ENCODE measurements at places on chromosomes 5 and 9.

GRCh38 chr5:1520791-1521453, 2.8 kb downstream of the LPCAT1 start:
- DNase-seq, result no peak

DNA sequence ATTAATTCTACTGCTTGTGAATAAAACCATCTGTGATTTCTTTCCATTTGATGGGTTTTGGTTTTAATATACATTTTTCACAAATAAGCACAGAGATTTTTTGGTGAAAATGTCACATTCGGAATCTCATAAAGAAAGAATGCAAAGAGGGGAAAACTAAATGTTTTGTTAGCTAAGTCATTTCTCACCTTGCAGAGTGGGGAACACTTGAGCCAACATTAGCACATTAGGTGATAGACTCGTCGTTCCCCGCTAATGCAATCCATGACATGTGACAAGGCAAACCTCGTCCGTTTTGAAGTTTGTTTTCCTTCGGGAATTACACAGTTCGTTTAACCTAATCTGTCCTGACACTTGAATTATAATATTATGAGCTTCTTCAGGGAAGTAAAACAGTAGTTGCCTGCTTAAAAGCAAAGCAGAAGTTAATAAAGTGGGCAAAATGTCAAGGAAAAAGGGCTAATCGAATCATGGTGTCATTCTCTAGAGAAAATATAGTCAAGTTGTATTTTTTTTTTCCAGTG, 95.8 kb upstream of the LMX1B start:
- DNase-seq, result no peak

GRCh38 chr9:127980706-127981558, at the start of gene EEIG1:
Gene EEIG1, minus strand, starts transcription at chr9:127980989. Its CDS starts 852 bp downstream, at chr9:127980137.
- peak; percentile 89 for DNase-seq

DNA sequence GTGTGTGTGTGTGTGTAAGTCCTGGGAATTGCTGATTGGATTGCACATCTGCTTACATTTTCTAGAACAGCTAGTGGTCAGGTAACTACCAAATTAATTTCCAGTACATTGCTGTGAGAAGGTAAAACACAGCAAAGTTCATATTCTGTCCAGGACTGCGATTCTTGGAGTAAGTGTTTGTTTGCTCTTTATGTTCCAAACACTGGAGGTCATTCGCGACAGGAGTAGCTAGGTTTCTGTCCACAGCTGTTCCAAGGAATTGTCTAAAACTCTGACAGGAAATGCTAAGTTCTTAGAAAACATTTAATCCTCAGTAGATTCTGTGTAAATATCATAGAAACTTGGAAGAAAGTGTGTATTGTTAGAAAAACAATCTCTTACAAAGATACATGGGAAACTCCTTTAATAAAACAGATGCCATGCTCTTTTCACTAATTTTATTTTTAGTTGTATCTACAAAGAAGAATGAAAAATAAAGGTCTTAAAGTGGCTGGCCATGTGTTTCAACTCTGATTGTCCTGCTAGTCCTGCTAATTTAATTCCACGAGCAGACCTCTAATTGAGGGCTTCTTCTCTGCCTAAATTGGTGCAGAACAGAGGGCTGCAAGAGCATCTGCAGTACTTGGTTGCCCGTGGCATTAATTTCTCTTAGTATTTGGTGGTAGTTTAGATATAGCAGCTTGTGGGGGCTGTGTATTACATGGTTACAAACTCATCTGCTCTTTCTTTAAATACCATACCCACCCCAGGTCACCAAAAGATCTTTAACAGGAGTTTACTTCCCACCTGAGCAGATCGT, 464.5 kb downstream of the RASEF start:
- DNase-seq, result no peak

DNA sequence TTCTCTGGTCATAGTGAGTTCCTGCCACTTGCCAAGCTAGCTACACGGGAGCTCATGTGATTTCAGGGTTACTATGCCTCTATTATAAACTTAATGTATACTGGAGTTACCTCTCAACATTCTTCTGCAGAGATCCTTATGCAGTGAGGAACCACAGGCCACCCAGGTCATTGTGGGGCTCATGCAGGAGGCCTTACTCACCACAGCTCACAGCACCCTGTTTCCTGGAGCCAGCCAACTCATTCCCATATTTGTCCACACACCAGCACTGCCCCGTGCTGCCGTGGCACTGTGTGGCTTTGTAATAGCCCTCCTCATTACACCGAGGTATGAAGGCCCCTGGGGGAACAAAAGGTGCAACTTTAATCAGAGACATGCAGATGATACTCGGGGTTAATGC, 520.0 kb downstream of the SPOCK1 start:
- no peak for DNase-seq

Measured in COR-L47 (cell line).